ENCODE measurements at places on chromosomes 3 and 15. TPM values are rescaled to one million over a fixed set of nuclear protein-coding genes. Genes with fewer than 3 reads are reported as not detected.

GOLGA6L9 gene
- 6.7 TPM for total RNA-seq

CHRNA7 gene
- total RNA-seq: 7.7 TPM

LRTM1 gene
- total RNA-seq: not detected

EEFSEC gene
- total RNA-seq: 26.7 TPM

LPP gene
- total RNA-seq: 45.2 TPM

TRAIP gene
- 6.6 TPM for total RNA-seq

TRIM71 gene
- 21.8 TPM for total RNA-seq

DNA sequence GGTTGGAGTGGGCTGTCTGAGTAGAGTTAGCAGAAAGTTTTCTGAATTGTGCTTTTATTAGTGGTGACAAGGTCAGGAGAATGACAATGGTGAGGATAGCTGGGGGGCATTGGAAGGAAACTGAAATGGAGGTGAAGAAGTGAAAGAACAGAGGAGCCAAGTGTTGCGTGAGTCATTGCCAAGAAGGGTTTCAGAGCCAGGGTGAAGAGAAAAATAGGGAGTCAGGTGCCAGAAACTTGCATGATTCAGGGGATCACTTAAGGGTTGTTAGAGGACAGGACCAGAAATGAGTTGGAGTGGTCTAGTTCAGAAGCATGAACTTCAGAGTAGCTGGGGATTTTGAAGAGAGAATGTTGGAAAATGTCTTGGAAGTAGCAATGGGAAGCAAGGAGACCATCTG is 86.0 kb upstream of the GALNT15 start:
- H3K36me3 ChIP-seq: no peaks in the 10 kb centered on the region
- H3K4me1 ChIP-seq: no peaks in the 10 kb centered on the region
- no peak overlapping the region for H3K4me3 ChIP-seq
- DNase-seq: no peak
- no peaks in the 10 kb centered on the region for H3K27me3 ChIP-seq
- H3K27ac ChIP-seq: no peak overlapping the region

DNA sequence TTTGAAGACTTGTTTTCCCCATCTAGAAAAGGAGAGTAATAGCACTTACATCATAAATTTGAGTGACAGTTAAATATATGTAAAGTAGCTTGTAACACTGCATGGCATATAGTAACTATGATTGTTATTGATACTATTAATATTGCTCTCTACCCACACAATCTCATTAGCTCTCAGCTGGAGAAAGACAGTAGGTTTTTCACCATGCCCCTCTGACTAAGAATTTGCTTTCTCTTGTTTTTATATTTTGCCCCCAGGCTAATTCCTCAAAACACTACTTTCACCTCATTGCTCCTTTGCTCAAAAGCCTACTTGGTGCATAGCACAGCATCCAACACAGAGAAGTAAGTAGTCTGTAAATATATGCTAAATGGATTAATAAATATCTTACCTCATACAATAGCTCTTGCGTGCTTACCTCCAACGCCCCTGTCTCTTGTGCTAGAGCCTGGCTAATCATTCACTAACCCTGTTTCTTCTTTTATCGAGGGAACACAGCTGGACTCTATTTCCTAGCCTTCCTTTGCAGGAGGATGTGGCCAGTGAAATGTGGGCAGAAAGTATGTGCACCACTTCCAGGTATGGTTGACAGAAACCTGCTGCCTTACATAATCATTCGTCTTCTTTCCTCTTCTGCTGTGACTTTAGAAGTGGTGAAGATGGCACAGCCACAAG is 190.0 kb downstream of the PLCH1 start:
- no peak overlapping the region for H3K27ac ChIP-seq
- H3K4me1 ChIP-seq: peaks cover 9% of the 10 kb centered on the region
- H3K36me3 ChIP-seq: no peaks in the 10 kb centered on the region

DNA sequence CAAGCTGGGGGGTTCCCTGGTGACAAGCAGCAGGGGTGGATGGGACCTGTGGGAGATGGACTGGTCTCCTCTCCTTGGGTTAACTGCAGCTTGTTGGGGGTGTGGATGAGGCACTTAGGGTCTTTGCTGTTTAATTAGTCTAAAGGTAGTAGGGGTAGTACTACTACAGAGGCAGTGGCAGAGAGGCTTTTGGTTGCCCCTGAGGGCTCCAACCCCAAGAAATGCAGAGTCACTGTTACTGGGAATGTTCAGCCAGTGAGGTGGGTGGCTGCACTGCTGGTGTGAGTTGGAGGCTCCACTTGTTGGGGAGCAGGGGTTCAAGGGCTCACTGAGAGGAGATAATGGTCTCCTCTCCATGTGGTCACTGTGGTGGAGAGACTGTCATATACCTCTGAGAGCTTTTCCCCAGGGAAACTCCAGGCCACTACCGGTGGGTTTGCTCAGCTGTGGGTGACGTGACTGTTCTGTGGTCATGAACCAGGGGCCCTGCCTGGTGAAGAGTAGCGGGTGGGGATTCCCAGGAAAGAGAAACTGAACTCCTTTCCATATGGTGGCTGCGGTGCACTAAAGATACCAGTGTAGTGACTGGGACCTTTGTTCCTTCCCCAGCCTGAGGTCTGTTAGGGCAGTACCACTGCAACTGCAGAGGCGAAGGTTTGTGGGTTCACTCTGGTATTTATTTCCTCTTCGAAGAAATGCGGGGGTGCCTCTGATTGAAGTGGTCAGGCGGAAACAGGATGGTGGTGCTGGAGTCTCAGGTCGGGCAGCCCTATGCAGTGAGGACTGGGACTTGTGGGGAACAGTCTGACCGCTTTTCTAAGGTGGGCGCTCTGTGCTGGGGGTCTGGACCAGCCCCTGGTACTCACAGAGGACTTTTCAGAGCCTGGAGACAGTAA is 68.9 kb upstream of the TNFSF10 start:
- H3K4me3 ChIP-seq: no peak overlapping the region
- H3K4me1 ChIP-seq: no peaks in the 10 kb centered on the region
- no peaks in the 10 kb centered on the region for H3K27me3 ChIP-seq
- no peaks in the 10 kb centered on the region for H3K36me3 ChIP-seq
- DNase-seq: no peak

- H3K27ac ChIP-seq: no peak overlapping the region
- H3K4me3 ChIP-seq: no peak overlapping the region
- H3K27me3 ChIP-seq: no peaks in the 10 kb centered on the region
- no peaks in the 10 kb centered on the region for H3K36me3 ChIP-seq
- DNase-seq: no peak
Observed at GRCh38 chr3:101527906-101528305, 14.9 kb upstream of the SENP7 start.

DNA sequence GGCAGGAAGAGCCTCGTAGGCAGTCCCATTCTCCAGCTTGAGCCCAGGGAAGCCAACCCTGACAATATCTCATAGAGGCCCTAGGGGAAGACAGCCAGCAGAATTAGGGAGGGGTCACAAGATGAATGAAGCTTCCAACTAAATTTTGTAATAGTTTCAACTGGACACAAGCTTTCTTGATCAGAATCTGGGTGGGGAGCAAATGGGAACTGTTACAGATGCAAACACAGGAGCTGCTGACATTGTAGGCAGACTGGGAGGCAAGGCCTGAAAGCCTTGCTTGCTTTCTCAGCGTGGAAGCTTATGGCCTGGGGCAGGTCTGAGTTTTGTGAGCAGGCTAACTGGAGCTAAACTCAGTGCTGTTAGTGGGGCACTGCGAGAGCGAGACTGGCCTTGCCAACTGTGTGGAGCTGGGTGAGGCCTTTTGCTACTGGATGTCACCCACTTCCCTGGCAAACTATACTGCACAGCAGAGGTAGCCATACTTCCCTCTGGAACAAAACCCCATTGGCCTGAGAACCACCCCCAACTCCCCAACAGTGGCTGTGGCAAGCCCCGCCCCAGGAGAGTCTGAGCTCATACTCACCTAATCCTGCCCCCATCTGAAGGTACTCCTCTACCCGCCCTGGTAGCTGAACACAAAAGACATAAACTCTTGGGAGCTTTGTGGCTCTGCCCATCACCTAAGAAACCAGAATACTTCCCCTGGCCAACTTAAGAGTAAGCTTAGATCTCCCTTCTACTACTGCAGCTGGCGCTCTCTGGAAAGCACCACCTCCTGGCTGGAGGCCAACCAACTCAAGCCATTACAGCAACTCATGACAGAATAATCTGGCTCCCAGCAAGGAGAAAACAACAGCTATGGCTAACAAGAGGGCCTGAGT is 42.9 kb downstream of the CFAP20DC start:
- H3K27ac ChIP-seq: no peak overlapping the region
- no peak for DNase-seq
- no peaks in the 10 kb centered on the region for H3K27me3 ChIP-seq
- H3K4me3 ChIP-seq: no peak overlapping the region
- H3K4me1 ChIP-seq: no peaks in the 10 kb centered on the region
- H3K36me3 ChIP-seq: no peaks in the 10 kb centered on the region

- no peak overlapping the region for H3K27ac ChIP-seq
- DNase-seq: peak; percentile 74
- no peaks in the 10 kb centered on the region for H3K36me3 ChIP-seq
- no peak overlapping the region for H3K4me3 ChIP-seq
- H3K4me1 ChIP-seq: no peaks in the 10 kb centered on the region
- H3K27me3 ChIP-seq: no peaks in the 10 kb centered on the region
Observed at GRCh38 chr3:193982258-193982659, 153.7 kb upstream of the HES1 start.

DNA sequence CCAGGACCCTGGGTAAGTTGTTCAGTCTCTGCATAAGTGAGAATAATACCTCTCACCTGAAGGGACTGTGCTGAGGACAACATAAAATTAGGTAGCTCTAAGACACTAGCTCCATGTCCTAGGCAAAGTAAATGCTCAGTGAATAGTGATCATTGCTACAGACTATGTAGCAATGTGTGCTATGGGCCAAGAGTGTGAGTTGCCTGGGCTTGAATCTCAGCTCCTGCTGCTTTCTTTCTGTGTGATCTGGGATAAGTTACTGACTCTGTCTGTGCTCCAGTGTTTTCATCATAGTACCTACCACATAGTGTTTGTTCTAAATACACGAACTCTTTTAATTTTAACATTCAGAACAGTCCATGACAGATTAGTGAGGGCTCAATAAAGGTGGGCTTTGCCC is 81.1 kb upstream of the MFGE8 start:
- no peak for DNase-seq
- H3K27me3 ChIP-seq: no peaks in the 10 kb centered on the region
- H3K4me3 ChIP-seq: no peak overlapping the region

- DNase-seq: no peak
- peaks cover 9% of the 10 kb centered on the region for H3K4me1 ChIP-seq
- H3K27ac ChIP-seq: no peak overlapping the region
Observed at GRCh38 chr3:105906836-105907235, 38.0 kb upstream of the CBLB start.

DNA sequence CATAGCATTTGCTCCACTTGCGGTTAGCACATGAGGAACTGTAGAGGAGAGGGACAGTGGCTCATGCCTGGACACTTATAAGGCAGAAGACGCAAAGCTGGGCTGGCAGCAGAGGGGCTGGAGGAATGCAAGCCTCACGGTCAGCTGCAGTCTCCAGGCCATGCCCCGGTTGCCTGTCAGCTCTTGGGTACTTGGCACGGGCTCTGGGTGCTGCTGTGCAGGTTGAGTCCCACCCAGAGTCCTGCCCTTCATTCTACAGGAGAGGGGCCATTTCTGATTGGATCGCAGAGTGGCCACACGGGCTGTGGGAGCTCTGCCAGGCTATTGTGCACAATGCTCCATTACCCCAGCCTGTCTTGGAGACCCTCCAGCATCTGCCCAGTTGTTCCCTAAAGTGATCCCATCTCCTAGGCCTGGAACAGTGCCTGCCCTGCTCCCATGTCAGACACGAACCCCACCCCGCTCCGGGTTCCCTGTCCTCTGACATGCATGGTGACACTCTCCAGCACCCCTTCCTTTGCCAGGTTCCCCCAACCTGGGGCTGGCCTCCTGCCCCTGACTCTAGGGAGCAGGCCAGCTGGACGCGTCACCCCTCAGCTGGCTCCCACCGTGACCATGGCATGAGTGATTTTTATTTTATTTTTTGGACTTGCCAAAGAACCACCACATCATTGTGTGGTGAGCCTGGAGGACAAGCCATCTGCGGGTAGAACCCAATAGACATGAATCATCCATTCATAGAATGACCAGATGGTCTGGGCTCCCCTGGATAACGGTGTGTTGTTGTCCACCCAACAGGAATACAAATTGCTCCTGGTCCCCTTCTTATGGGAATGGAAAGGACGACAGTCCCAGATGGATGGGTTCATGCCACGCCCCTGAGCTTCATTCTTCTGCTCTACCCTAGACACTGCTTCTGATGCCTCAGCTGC is 51.0 kb upstream of the KLF13 start:
- no peaks in the 10 kb centered on the region for H3K36me3 ChIP-seq
- no peak overlapping the region for H3K4me3 ChIP-seq
- no peak for DNase-seq
- no peaks in the 10 kb centered on the region for H3K4me1 ChIP-seq

DNA sequence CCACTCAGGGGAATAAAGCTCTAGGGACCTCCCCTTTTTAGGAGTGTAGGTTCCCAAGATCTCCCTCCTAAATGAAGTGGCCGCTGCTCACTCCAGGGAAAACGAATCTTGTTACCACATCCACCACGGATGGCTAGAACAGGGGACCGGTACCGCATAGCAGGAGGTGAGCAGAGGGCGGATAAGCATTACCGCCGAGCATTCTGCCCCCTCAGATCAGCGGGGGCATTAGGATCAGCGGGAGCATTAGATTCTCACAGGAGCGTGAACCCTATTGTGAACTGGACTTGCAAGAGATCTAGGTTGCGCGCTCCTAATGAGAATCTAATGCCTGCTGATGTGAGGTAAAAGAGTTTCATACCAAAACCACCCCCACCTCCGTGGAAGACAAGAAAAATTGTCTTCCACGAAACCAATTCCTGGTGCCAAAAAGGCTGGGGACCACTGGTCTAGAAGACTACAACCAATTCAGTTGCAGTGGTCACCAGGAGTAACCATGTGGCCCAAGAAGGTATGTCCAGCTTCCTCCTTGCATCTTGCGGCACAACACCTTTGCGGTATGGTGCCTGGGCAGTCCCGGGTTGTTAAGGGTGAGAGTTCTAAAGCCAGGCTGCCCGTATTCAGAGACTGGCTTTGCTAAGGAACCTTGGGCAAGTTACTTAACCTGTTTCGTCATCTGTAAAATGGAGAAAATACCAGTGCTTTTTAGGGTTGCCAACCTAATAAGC is 1.1 kb upstream of the SS18L2 start:
- no peak for DNase-seq
- peaks cover 5% of the 10 kb centered on the region for H3K36me3 ChIP-seq
- no peak overlapping the region for H3K4me3 ChIP-seq
- H3K27me3 ChIP-seq: no peaks in the 10 kb centered on the region
- no peak overlapping the region for H3K27ac ChIP-seq
- H3K4me1 ChIP-seq: no peaks in the 10 kb centered on the region

DNA sequence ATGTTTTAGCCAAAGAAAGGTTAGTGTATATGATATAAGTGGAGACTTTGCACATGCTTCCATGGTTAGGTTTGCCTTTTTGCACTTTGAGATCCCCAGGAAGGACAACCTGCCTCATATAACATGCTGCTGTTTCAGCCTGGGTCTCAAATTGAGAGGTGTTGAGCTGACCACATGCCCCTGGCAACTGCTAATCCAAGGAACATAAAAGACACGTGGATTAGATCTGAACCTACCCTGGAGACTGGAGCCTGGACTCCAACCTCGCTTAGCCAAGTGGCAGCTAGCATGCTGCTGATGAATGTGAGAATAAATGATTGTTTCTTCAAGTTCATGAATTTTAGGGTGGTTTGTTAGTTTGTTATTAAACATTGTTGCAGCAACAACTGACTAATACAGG is 301.8 kb upstream of the TBC1D5 start:
- H3K4me3 ChIP-seq: no peak overlapping the region
- no peak for DNase-seq
- no peaks in the 10 kb centered on the region for H3K36me3 ChIP-seq
- H3K4me1 ChIP-seq: no peaks in the 10 kb centered on the region

GRCh38 chr3:69648126-69648525 is 91.1 kb upstream of the MITF start:
- H3K36me3 ChIP-seq: no peaks in the 10 kb centered on the region
- DNase-seq: no peak
- no peak overlapping the region for H3K4me3 ChIP-seq
- no peak overlapping the region for H3K27ac ChIP-seq

Data from cardiac muscle cell (in vitro differentiated cells and primary cell).